ENCODE measurements at places on chromosomes 12 and 14.
A peak's percentile ranks its signal among the peaks of the same experiment; 100 is the strongest.

DNA sequence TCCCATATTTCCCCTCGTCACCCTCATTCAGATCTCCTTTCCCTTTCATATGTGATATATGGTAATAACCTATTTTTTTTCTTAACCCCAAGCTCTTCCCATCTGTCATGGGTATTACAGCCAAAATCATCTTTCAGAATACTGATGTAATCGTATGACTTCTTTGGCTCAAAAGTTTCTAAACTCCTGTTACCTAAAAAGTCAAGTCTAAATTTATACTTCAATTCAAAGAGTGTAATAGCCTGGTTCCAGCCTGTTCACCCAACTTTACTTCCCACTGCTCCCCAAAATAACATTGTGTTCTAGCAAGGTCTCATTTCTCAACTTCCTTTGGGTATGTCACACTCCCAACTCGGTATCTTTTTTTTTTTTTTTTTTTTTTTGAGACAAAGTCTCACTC is 48.5 kb downstream of the TBK1 start:
- peaks cover 31% of the 10 kb centered on the region for H3K36me3 ChIP-seq
- no peak overlapping the region for H3K27ac ChIP-seq
- no peak for DNase-seq

DNA sequence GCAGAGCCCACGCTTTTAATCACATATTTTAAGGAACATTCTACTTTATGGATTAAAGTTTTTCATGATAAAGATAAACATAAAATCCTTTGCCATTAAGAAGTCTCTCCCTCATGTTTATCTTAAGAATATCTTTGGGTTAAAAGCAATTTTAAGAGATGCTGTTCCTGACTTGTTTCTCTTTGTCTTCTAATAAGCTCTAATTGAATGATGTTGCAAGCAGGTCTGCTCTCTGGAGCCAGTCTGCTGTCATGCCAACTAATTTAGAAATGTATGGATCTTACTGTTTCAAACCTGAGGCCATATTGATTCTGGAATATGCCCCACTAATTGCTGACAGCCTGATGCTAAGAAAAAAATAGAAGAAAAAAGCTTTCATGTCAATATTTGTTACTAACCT is 173.6 kb downstream of the TTC8 start:
- no peak for DNase-seq
- H3K36me3 ChIP-seq: no peaks in the 10 kb centered on the region
- no peak overlapping the region for H3K27ac ChIP-seq
- H3K4me1 ChIP-seq: peaks cover 10% of the 10 kb centered on the region

- DNase-seq: peak; percentile 87
- H3K27ac ChIP-seq: peak overlapping the region; percentile 54
- no peak overlapping the region for H3K4me3 ChIP-seq
- no peaks in the 10 kb centered on the region for H3K27me3 ChIP-seq
- peaks cover 51% of the 10 kb centered on the region for H3K4me1 ChIP-seq
- H3K36me3 ChIP-seq: no peaks in the 10 kb centered on the region
These were observed 63.2 kb downstream of the NAV3 start for GRCh38 chr12:77893918-77894317.

GRCh38 chr14:52021957-52022600 is 32.7 kb downstream of the RTRAF start:
- no peak for DNase-seq
- H3K4me1 ChIP-seq: no peaks in the 10 kb centered on the region
- H3K27me3 ChIP-seq: peaks cover under 1% of the 10 kb centered on the region
- H3K36me3 ChIP-seq: no peaks in the 10 kb centered on the region
- no peak overlapping the region for H3K27ac ChIP-seq

- H3K4me3 ChIP-seq: no peak overlapping the region
- DNase-seq: no peak
- no peaks in the 10 kb centered on the region for H3K36me3 ChIP-seq
- H3K27me3 ChIP-seq: peaks cover 10% of the 10 kb centered on the region
- peaks cover 18% of the 10 kb centered on the region for H3K4me1 ChIP-seq
These were observed 2.9 kb downstream of the RND1 start for GRCh38 chr12:48862760-48863159.

DNA sequence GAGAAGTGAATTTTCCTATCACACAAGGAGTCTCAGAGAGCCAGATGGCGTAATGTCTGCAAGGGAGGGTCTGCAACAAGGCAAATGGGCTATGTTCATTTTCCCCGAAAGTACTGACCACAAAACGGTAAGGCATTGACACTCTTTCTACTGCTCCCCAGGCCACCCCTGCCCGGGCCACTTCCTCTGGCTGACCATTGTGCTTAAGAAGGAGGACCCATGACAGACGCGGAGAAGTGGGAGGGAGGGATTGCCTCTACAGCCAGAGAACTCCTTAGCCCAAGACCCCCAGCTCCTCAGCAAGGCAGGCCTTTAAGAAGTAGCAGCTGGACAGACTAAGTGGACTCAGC is 1.2 kb downstream of the NCKAP5L start:
- no peaks in the 10 kb centered on the region for H3K27me3 ChIP-seq
- no peak overlapping the region for H3K27ac ChIP-seq
- no peak for DNase-seq

DNA sequence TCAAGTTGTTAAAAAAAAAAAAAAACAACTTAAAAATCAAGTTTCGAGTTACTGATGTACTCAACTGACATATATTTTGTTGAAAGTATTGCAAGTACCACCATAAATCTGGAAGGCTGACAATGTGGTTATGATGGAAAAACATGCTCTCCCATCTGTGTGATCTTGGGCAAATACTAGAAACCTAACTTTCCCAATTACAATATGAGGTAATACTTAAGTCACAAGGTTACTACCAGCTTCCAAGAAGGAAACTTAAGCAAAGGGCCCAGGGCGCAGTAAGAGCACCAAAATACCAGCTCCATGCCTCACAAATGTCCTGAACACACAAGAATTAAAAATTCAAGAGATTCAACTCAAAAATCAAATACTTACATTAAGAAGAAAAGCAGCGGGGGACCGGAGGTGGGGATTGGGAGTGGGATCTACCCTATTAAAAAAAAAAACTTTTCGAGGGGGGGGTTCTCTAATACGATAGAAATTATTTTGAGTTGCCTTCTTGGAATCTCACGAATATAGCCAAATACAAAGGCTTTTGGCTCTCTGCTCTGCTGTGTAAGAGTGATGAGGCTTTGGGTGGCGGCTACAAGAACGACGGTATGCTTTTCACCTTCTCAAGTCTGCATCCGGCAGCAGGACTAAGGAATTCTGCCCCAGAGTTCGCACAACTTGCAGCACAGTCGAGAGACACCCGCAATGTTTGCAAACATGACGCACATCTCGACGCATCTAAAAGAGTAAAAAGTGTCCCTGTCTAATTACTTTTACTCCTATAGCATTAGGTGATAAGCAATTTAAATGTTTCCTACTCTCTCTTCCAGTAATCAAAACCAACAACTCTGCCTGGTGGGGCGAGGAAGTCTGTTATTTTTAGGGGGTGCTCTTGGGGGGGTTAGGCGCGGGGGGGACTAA is 1.1 kb downstream of the SAV1 start:
- peak overlapping the region; percentile 69 for H3K4me3 ChIP-seq
- peaks cover 4% of the 10 kb centered on the region for H3K36me3 ChIP-seq
- no peak for DNase-seq
- H3K27me3 ChIP-seq: no peaks in the 10 kb centered on the region

DNA sequence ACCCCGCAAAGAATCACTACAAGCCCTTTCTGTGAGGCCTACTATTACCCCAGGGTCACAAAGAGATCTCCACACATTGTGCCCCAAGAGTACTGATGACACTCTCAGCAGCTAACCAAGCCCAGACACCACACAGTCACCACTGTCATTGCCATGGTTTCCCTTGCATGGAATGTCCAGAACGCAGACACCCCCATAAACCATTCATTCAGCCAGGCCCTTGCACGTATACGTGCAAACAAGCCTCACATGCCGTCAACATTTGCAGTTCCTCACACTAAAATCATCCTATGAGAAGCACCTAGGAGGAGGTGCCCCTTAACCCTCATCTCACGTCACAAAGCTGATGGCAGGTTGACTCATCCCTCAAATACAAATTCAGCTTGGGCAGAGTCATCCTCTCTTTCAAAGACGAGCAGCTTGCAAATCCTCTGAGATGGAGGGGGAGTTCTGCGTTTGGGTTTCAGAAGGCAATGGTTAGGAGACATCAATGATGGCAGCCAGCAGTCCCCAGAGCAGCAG is 17.1 kb upstream of the KRT77 start:
- no peak for DNase-seq
- no peaks in the 10 kb centered on the region for H3K36me3 ChIP-seq
- no peaks in the 10 kb centered on the region for H3K4me1 ChIP-seq
- H3K27ac ChIP-seq: no peak overlapping the region

DNA sequence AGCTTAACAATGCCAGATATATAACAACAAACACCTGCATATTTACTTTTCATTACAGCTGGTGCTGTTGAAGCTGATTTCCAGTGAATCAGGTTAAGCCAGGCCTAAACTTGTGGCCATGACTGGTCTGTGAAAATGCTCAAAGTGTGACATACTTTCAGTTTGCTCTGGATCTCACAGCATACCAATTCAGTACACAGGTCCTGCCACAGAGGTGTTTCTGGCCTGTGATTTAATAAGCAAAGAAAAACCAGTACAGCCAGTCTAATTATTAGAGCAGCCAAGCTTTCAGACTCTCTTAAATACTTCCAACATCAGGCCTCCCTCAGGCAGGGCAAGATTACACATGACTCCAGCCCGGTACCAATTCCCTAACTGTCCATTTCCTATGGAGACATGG is 27.4 kb upstream of the TMCC3 start:
- no peak overlapping the region for H3K4me3 ChIP-seq
- no peaks in the 10 kb centered on the region for H3K4me1 ChIP-seq
- H3K27ac ChIP-seq: no peak overlapping the region
- H3K27me3 ChIP-seq: no peaks in the 10 kb centered on the region
- H3K36me3 ChIP-seq: no peaks in the 10 kb centered on the region
- no peak for DNase-seq

GRCh38 chr14:60235440-60235839 is 13.6 kb upstream of the PPM1A start:
- H3K27ac ChIP-seq: no peak overlapping the region
- no peaks in the 10 kb centered on the region for H3K36me3 ChIP-seq
- H3K27me3 ChIP-seq: no peaks in the 10 kb centered on the region
- H3K4me1 ChIP-seq: no peaks in the 10 kb centered on the region

GRCh38 chr14:68544081-68544892 is 248.6 kb downstream of the ZFP36L1 start:
- H3K27me3 ChIP-seq: no peaks in the 10 kb centered on the region
- no peaks in the 10 kb centered on the region for H3K36me3 ChIP-seq
- DNase-seq: no peak
- peaks cover 59% of the 10 kb centered on the region for H3K4me1 ChIP-seq

- H3K4me3 ChIP-seq: no peak overlapping the region
- H3K27me3 ChIP-seq: no peaks in the 10 kb centered on the region
- H3K27ac ChIP-seq: peak overlapping the region; percentile 55
- H3K36me3 ChIP-seq: no peaks in the 10 kb centered on the region
- DNase-seq: no peak
- peaks cover 28% of the 10 kb centered on the region for H3K4me1 ChIP-seq
These were observed 30.3 kb downstream of the EEA1 start for GRCh38 chr12:92898755-92899154.

DNA sequence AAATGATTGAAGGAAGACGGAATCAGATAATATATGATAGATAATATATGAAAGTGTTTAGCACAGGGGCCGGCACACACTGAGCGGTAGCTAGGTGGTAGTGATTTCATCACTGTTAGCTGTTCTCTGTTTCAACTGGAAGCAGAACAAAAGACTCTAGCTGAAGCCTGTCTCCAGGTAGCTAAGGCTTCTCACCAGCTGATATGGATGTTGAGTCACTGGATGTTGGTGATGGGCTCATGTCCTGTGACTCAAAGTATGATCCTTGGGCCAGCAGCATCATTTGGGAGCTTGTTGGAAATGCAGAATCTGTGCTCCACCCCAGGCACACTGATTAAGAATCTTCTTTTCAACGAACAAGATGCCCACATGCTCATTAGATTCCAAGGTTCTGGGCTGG is 21.7 kb upstream of the KCNA5 start:
- no peaks in the 10 kb centered on the region for H3K4me1 ChIP-seq
- H3K27ac ChIP-seq: no peak overlapping the region
- no peaks in the 10 kb centered on the region for H3K36me3 ChIP-seq
- H3K4me3 ChIP-seq: no peak overlapping the region
- H3K27me3 ChIP-seq: peaks cover 39% of the 10 kb centered on the region
- no peak for DNase-seq

- H3K27me3 ChIP-seq: no peaks in the 10 kb centered on the region
- 0 out of 2 replicates have a peak, but pooled peaks cover 9% of the 10 kb centered on the region for H3K36me3 ChIP-seq
- H3K4me3 ChIP-seq: no peak overlapping the region
- H3K4me1 ChIP-seq: peaks cover 9% of the 10 kb centered on the region
- no peak overlapping the region for H3K27ac ChIP-seq
- DNase-seq: no peak
These were observed 107.5 kb downstream of the PHLDA1 start for GRCh38 chr12:75923964-75924666.

- no peak overlapping the region for H3K4me3 ChIP-seq
- H3K27me3 ChIP-seq: peaks cover 19% of the 10 kb centered on the region
- no peak for DNase-seq
- H3K36me3 ChIP-seq: no peaks in the 10 kb centered on the region
These were observed 263.0 kb downstream of the NEDD1 start for GRCh38 chr12:97169889-97170567.

DNA sequence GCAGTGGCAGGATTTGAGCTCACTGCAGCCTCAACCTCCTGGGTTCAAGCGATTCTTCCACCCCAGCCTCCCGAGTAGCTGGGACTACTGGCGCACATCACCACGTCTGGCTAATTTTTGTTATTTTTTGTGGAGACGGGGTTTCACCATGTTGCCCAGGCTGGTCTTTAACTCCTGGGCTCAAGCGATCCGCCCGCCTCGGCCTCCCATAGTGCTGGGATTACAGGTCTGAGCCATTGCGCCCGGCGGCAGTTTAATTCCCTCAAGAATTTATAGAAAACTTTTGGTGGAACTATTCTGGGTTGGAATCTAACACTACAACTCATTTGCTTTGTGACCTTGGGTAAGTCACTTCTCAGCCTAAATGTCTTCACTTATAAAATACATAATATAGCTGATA is 1.8 kb upstream of the SP1 start:
- H3K36me3 ChIP-seq: peaks cover 10% of the 10 kb centered on the region
- DNase-seq: no peak
- peak overlapping the region; percentile 89 for H3K27ac ChIP-seq
- peak overlapping the region; percentile 62 for H3K4me3 ChIP-seq
- H3K27me3 ChIP-seq: no peaks in the 10 kb centered on the region
- H3K4me1 ChIP-seq: peaks cover 63% of the 10 kb centered on the region

DNA sequence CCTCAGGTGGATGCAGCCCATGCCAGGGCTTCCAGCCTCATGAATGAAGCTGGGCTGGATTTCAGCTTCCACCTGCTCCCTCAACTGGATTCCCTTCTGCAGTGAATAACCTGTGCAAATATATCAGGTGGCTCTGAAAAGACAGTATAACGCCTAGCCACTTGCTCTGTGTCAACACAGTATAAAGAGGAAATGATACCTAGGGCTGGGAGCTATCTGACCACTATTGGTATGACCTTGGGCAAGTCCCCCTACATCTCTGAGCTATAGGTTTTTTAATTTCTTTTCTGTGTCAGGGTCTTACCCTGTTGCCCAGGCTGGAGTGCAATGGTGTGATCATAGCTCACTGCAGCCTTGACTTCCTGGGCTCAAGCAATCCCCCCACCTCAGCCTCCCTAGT is 19.8 kb downstream of the ISM2 start:
- H3K36me3 ChIP-seq: no peaks in the 10 kb centered on the region
- no peak overlapping the region for H3K27ac ChIP-seq
- no peaks in the 10 kb centered on the region for H3K27me3 ChIP-seq
- DNase-seq: no peak
- no peaks in the 10 kb centered on the region for H3K4me1 ChIP-seq
